ENCODE measurements at places on chromosomes 11 and 22.
A peak's percentile ranks its signal among the peaks of the same experiment; 100 is the strongest.

- DNase-seq: no peak
Measured at GRCh38 chr22:46068181-46068592, 82.1 kb upstream of the PPARA start.

DNA sequence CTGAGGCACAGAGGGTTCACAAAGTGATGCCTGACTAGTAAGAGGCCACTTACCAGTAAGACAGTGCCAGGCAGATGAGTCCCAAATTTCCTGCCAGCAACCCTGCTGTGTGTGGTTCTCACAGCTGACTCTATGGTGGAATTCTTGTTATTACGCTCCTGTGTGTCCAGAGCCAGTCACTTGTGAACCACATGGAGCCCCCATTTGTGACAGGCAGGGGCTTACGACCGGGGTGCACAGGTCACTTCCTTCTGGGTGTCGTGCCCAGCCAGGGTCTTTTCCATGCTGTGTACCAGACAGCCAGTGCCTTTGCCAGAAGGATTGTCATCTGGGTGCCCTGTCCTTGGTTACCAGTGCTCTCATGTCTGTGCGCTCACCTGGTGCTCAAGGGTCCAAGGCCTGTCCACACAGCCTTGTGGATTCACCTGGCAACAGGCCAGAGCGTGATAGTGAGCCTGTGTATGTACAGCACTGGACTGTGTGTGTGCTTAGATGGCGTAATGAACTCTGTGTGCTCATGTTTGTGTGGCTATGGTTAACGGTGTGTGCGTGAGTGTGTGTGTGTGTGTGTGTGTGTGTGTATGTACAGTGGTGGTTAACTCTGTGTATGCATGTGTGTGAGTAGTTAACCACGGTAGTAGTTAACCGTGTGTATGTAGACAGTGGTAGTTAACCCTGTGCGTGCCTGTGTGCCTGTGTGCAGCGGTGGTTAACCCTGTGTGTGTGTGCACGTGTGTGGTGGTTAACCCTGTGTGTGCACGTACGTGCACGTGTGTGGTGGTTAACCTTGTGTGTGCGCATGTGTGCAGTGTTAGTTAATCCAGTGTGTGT is 18.6 kb downstream of the GRAMD4 start:
- peak; percentile 43 for DNase-seq

DNA sequence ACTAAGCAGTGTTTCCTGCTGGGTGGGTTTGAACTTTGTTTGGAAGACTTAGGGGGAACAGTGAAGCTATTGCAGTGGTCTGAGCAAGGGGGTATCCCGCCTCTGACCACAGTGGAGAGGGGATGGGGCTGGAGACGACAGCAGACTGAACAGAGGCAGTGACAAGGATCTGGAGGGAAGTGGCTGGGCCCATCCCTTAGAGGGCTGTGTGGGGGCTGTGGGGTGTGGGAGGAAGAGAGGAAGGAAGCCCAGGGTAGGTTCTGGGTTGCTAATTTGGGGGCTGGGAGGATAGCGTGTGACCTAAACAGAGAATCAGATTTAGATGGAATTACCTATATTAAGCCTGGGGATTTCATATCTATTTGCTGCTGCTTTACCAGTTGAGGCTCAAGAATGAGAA is 70.7 kb downstream of the BMAL1 start:
- DNase-seq: no peak

GRCh38 chr22:20396639-20397038 is 2.7 kb downstream of the ZNF74 start:
- DNase-seq: no peak

DNA sequence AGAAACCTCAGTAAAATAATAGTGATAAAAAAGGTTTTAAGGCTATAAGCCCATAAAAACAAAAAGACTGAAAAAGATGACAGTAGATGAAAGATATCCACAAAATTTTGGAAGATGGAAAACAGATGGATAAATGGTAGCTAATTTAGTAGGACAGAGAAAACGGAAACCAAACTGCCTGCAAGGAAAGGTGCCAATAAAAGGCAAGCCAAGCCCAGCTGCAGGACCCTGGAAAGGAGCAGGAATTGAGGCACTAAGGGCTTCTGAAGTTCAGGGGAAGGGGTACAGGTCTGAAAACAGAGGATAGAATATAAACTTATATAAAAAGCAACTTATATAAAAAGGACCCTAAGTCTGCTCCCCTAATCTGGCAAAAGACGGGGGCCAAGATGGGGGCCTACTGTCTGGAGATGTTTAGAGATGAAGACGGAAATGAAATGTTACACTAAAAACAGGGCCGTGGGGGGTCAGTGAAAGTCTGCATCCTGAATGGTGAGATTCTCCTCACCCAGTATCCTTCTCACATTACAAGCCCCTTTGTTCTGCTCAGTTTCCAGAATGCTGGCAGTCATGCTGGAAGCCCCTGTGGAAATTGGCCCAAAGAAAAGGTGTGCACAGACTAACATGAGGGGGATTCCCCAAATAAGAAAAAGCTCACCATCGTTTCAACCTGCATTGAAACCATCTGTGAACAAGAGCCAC is 269.3 kb upstream of the PITPNB start:
- peak; percentile 36 for DNase-seq

DNA sequence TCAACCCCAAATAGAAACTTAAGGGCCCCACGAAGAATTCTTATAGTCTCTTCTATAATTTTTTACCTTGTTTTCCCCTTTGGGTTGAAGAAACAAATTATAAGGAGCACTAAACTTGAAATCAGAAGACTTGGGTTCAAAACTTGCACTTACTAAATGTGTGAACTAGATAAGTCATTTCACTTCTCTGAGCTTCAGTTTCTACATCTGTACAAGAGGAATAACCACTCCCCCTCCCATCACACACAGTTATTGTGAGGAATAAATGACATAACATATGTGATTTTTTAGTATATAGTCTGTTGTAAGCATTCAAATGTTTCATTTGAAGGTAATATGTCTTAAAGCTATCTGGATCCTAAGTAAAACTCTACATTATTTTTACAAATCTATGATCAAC is 78.8 kb downstream of the LIF start:
- DNase-seq: no peak

Data from eye (tissue), 1 donor.